ENCODE measurements at places on chromosomes 11 and 22.

DNA sequence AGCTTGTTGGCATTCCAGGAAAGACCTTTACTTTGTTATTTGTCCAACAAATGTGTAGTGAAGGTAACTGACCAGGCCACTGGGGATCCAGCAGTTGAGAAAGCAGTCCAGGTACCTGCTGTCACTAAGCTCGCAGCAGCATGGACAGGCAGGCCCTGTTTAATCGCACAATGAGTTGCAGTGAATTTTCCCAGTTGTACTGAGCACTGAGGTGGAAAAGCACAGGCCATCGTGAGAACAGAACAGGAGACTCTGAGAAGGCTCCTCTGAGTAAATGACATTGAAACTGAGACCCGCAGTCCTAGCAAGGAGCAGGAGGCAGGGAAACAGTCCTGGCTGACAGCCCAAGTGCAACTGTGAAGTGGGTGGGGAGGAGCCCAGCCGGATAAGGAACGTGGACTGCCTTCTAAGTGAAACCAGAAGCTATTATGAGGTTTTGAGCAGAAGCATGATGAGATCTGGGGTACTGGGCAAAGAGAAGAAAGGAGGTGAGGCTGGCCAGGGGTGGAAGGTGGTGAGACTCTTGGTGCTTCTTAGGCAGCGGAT lies 39.8 kb upstream of the CDON start:
- DNase-seq, result no peak

GRCh38 chr22:43670513-43670912 lies 141.6 kb downstream of the EFCAB6 start:
- DNase-seq, result no peak

DNA sequence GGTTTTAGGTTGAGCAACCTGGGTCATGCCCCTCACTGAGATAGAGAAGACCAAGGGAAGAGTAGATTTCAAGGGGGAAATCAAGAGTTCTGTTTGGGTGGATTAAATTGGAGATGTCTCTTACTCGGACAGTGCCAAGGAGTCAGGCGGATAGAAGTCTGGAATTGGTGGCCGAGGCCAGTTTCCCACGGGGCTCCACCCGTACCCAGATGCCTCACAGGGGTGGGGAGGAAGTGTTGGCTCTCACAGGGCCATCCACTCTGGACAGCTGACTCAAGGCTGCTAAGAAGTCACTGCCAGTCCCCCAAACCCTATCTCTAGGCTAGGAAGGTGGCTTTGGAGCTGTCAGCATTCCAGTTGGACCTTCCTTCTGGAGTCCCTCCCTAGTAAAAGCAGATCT lies 79.1 kb upstream of the TIMP3 start:
- no peak for DNase-seq

GRCh38 chr11:34232807-34233206 lies 125.0 kb downstream of the ABTB2 start:
- DNase-seq, result no peak

GRCh38 chr11:95486466-95486865 lies 255.5 kb upstream of the SESN3 start:
- DNase-seq, result no peak

DNA sequence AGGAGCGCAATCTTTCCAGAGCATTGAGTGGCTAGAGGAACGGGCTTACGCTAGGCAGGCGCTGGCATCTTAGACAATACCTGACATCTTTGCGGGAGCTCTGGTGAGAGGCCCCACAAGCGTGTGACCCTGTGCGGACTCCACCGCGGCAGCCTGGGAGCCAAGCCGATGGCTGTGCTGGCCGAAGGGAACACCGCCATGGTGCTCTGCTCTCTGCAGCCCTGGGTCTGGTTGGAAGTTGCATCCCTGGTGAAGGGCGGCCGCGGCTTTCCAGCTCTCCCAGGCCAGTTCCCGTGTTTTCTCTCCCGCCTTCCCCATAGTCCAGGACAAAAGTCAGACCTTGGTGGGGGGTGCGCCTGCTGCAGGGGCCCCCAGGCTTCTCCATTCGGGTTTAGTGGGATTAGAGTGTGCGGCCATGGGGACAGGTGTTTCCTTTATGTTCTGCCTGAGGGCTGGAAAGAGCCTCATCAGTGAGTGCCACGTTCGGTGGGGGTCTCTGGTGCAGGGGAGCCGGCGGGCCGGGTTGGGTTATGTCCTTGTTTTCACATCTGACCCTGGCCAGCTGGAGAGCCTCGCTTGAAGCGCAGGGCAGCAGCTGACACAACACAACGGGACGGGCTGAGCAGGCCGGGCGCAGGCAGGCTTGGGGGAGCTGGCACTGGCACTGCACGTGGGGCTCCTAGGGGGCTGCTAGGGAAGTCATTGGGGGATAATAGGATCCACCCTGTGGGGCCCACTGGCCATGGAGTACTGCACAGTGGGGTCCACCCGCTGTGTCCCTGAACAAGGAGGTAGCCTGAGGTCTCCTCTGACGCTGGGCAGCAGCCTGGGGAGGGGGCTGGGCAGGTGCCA lies 94.8 kb downstream of the KCNQ1 start:
- no peak for DNase-seq

GRCh38 chr11:95680169-95680929 lies 109.2 kb downstream of the FAM76B start:
- DNase-seq, result no peak

DNA sequence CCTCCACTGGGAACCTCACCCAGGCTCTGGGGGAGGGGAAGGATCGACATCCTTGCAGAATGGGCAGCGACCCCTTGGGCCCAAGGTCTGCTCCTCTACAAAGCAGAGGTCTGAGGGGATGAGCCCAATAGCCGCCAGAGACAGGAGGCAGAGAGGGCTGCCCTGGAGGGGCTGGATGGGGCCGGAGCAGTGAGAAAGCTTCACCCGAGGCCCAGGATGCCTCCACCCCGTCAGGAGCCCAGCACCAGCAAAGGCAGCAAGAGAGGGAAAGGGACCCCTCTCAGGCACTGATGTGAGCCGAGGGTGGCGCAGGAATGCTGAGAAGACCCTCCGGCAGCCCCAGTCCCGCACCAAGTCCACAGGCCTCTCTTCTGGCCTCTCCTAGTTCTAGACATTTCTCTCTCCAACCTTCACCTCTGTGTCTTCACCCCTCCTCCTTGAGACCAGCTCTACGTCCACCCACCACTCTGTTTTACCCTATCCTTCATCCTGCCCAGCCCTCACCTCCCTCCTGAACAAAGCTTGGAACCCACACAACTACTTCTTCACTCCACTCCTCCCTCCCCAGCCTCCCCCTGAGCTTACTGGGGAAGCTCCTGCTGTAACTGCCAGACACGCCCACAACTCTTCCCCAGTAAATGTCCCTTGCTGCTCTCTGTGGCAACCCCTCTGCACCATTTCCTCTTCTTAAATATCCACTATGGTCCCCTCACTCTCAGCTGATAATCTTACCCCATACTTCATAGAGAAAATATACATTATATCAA lies 131.9 kb downstream of the MPPED1 start:
- no peak for DNase-seq

DNA sequence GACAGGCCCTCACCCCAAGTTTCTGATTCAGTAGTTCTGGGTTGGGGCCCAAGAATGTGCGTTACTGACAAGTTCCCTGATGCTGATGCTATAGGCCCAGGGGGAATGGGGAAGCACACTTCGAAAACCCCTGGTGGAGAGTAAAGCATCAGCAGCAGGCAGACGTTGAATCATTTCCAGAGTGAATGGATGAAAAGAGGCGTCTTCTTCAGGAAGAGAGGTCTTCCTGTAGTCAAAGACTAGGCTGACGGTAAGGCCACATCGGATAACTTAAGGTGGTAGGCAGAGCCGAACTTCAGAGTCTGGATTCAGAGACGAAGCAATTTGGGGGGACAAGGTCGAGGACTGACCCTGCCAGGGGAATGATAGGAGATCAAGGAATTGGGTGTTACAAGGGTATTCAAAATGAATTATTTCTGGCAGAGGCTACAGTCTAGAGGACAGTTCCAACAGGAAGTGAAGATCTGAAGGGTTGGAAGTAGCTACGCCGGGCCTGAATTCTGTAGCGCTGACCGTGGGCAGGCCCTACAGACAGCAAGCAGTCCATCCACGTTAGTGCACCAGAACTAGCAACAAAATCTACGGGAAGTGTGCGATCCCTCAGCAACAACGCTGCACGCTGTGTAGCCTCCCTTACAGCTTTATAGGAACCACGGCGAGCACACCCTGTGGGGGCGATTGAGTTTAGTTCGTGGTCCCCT lies 862 bp upstream of the CENATAC start:
- no peak for DNase-seq

DNA sequence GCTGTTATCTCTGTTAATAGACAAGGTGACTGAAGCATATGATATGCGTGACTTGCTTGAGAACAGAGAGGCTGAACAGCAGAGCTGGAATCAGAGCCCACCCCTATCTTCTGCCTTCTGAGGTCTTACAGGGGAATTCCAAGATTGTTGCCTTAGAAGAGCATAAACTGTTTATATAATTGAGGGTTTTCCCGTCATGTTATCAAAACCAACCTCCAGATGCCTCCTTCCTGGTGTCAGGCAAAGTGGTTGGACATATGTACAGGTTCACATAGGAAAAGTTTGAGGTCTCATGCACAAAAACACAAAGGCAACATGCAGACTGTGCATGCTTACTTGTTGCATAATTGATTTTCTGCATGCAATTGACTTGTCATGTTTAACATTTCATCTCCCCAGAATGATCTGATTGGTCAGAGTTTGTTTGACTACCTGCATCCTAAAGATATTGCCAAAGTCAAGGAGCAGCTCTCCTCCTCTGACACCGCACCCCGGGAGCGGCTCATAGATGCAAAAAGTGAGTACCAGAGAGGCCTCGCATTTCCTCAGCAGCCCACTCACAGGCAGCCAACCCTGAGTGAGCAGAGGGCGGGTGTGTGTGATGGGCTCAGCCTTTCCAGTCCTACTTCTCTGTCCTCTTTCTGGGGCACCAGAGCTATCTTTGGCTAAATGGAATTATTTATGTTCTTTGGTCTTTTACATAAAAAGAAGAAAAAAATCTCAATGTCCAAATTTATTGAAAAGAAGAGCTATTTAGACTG lies 88.9 kb downstream of the BMAL1 start:
- no peak for DNase-seq

GRCh38 chr11:46984987-46985386 lies 48.4 kb downstream of the CSTPP1 start:
- DNase-seq, result no peak

DNA sequence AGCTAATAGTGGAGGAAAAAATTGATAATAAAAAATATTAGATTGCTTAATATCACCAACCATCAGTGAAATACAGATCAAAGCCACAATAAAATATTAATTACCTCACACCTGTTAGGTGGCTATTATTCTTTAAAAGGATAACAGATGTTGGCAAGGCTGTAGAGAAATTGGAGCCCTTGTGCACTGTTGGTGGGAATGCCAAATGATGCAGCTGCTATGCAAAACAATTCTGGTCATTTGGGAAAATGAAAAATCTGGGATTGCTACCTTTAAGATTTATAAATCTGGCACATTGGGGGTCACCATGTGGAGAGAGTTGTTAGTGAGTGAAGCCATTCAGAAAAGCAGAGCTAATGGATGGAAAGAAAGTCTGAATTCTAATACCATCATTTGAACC lies 143.4 kb downstream of the FCHSD2 start:
- DNase-seq, result no peak

GRCh38 chr11:123168955-123169484 lies 26.0 kb downstream of the CLMP start:
- DNase-seq, result no peak

- DNase-seq, result no peak
Observed at GRCh38 chr22:28023774-28024173, 104.7 kb upstream of the PITPNB start.

DNA sequence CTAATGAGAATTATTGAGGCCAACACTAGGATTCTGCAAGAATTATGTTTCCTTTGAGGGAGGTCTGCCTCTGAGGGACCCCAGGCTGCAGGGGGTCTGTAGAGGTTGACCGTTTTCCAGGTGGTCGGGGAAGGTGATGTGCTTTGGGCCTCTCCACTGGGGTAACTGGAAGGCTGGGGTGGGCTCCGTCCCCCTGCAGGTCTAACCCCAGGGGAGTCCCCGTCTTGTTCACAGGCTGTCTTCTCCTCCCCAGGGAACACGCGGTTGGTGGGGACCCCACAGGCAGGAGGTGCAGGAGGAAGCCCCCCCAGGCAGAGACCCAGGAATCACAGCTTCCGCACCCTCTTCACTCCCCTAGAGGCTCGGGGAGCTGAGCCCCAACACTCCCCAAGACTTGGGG lies 726.4 kb downstream of the BRD1 start:
- DNase-seq, result no peak

- no peak for DNase-seq
Observed at GRCh38 chr11:4441515-4441914, 7.6 kb upstream of the OR52K2 start.

DNA sequence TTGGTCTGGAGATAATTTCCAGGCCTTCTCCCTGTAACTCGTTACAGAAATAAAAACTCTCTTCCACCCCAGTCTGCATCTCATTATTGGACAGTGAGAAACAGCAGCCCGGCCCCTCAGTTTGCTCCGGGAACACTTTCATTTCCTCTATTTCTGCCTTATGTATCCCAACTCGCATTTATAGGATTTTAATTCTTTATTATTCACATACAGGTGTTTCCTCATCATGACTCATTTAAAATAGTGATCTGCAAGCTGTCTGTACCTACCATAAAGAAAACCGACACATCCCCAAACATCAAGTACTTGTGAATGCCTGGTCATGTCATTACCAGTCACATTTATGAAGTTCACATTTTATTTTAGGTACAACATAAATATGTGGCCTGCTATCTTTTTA lies 42.8 kb downstream of the PIWIL3 start:
- DNase-seq, result no peak

GRCh38 chr11:446891-447290 lies 3.2 kb upstream of the PTDSS2 start:
- DNase-seq, result no peak

GRCh38 chr11:35337136-35337913 lies 82.0 kb downstream of the SLC1A2 start:
- no peak for DNase-seq

GRCh38 chr22:24983151-24983550 lies 30.6 kb downstream of the KIAA1671 start:
- DNase-seq, result no peak

DNA sequence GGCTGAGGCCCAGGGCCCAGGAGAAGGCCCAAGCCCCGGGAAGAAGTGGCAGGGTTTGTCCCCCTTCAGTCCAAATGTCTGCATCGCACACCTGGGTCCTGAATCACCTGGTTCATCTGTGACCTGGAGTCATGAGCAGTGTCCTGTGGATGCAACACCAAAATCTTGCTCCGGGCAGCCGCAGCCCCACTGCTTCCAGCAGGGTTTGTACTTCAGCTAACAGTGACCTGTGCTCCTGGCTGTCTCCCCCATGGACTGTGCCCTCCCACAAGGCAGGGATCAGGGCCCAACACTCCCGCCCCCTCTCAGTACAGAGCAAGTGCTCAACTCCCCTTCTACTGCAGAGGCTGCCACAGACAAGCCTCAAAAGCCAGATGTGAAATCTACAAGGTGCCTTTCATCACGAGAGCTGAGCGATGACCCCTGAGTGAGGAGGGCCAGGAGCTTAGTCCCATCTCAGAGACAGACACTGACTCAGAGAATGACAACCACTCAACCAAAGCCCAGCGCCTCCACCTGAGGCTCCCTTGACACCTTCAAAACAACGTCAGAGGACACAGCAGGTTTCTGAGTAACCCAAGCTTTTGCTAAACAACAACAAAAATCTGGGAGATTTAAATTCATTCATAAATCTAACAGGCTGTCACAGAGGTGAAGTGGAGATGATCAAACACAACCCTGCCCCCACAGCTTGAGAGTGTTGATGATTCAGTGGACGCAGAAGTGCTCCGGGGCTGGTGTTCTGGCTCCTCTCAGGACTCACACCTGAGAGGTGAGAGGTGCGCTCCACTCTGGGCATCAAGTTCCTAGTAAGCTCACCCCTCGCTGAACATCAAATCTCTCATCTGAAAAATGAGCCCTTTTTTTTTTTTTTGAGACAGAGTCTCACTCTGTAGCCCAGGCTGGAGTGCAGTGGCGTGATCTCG lies 3.4 kb downstream of the KIAA0930 start:
- DNase-seq, result no peak

Measured in activated CD8-positive, alpha-beta memory T cell treated with anti-CD3 and anti-CD28 coated beads for 48 hours (primary cell).